CD8-positive, alpha-beta T cell (primary cell): ENCODE measurements at places on chromosomes 12 and 14. TPM values are rescaled to one million over a fixed set of nuclear protein-coding genes. Genes with fewer than 3 reads are reported as not detected.

Gene GLIPR1L1
- not detected for total RNA-seq

Gene DBX2
- total RNA-seq, result not detected

Gene NUP37
- total RNA-seq, result 11.3 TPM

Gene HAL
- 0.95 TPM for total RNA-seq

Gene PZP
- total RNA-seq, result not detected

Gene FOXG1
- total RNA-seq, result not detected

Gene PPP1R36
- total RNA-seq, result not detected

Gene IKZF4
- total RNA-seq, result 2.2 TPM

Gene CIDEB
- 13.4 TPM for total RNA-seq

Gene PLEKHD1
- 0.28 TPM for total RNA-seq

Gene GNS
- 6.3 TPM for total RNA-seq

Gene MTA1
- 90.1 TPM for total RNA-seq

Gene SALL2
- 1.6 TPM for total RNA-seq

Gene MGP
- 0.42 TPM for total RNA-seq

DNA sequence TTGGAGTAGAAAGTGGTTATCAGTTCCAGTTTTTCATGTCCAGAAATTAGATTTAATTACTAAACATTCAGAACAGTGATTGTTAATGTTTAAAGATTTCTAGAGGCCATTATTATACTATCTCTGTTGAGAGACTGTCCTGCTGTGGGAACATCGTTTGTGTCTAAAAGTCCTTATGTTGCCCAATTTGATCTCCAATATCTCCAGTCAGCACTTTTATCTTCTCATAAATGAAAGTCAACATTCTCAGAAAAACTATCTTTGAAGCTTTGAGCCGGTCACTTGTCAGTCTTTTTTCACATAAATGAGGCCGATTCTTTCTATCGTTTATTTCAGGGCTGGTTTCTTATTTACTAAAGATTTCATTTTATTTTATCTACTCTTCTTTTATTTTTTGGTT, 90.8 kb upstream of the NPAS3 start:
- no peak for DNase-seq

GRCh38 chr12:116453631-116454030, 105.5 kb upstream of the MAP1LC3B2 start:
- no peak for DNase-seq

GRCh38 chr14:64855721-64856528, 23.8 kb downstream of the SPTB start:
- DNase-seq, result no peak

- DNase-seq, result no peak
These were observed 59.3 kb upstream of the TBX3 start for GRCh38 chr12:114743289-114743688.

GRCh38 chr12:31785318-31785717, 56.5 kb upstream of the AMN1 start:
- DNase-seq, result no peak

GRCh38 chr12:14840616-14841015, 2.7 kb downstream of the ART4 start:
- DNase-seq, result no peak

- no peak for DNase-seq
These were observed 133.1 kb upstream of the NUDT4 start for GRCh38 chr12:93244514-93245077.

GRCh38 chr14:75563931-75564330, 14.5 kb upstream of the FLVCR2 start:
- DNase-seq, result no peak

DNA sequence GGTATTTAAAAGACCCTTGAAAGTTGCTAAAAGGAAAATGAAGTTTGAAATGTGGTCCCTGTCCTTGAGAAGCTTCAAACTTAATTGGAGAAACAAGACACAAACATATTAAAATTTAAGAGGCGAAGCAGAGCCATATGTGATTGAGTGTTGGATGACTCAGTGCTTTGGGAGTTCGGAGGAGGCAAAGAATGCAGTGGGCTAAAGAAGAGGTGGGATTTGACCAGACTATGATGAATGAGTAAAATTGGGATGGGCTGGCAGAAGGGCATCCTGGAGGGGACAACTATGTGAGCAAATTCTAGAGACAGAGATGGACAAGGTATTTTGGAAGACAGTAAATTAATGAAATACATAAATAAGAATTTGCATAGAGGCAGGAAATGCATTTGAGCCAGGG, 358.6 kb downstream of the EGLN3 start:
- no peak for DNase-seq

GRCh38 chr12:2895051-2895451, 4.4 kb downstream of the TULP3 start:
- no peak for DNase-seq

DNA sequence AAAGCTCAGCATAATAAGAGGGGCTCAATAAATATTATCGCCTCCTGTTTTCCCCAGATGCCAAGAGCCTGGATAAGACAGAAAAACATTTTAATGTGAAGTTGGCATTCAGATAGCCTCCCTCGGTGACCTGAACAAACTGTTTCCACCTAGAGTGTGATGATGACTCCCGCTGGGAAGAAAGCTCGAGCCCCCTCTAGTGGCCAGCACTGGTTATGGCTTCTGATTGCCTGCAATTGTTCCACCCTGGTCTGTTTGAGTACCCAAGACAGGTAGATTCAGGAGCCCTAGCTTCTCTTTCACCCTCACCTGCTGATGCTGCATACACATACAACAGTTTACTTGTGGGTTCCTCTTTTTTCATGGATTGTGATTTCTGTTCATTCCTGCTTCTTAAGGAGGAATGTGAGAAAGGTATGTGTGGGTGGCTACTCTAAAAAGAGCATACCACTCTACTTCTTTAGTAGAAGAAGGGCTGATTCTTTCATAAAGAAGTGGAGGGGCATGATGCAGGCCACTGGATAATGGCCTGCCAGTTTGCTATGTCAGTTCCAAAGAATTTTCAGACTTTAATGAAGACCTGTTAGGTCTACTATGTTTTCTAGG, 6.4 kb downstream of the ERG28 start:
- peak; percentile 83 for DNase-seq

GRCh38 chr12:6074979-6075585, 49.4 kb downstream of the VWF start:
- DNase-seq, result peak; percentile 41

DNA sequence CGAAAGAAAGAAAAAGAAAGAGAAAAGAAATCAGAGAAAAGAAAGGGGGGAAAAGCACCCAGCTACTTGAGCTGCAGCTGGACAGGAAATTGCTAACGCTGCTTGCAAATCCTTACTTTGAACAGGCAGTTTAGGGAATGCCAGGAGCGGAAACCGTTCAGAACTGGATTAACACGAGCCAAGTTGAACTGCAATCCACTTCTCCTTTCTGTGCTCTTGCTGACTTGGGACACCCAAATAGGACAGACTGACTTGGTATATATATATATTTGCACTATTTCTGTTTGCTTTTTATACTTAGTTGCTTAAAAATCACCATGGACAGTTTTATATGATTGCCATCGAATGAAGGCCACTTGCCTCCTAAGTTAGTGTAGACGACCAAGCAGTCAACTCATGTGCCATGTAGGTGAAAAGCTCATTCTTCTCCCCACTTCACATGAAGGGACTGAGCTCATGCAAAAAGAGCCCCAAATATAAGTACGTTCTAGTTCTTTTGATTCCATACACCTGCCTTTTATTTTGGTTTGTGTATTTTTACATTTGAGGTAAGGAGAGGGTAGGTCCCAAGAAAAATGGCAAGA, 5.5 kb downstream of the DUSP6 start:
- DNase-seq, result no peak

GRCh38 chr14:96082420-96083300, 43.5 kb downstream of the C14orf132 start:
- no peak for DNase-seq

DNA sequence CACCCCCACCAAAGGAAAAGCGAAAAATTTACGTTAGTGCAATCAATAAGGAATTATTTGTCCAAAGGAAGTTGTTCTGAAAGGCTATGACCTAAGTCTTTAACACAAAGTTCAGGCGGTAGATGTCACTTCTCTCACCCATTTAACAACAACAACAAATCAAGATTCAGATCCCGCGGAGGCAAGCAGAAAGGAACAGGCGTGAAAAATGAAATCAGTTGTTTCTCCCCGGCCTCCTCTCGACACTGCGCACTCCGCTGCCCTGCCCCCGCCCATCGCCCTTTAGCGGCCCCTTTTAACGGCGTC, 1.4 kb downstream of the DENND5B start:
- DNase-seq, result peak; percentile 28

- no peak for DNase-seq
These were observed 9.6 kb downstream of the PLXNC1 start for GRCh38 chr12:94157981-94158411.

- no peak for DNase-seq
These were observed 129.4 kb downstream of the RPAP3 start for GRCh38 chr12:47576289-47576945.

- DNase-seq, result peak; percentile 75
These were observed 15.9 kb downstream of the RNASE2 start for GRCh38 chr14:20970983-20971704.

DNA sequence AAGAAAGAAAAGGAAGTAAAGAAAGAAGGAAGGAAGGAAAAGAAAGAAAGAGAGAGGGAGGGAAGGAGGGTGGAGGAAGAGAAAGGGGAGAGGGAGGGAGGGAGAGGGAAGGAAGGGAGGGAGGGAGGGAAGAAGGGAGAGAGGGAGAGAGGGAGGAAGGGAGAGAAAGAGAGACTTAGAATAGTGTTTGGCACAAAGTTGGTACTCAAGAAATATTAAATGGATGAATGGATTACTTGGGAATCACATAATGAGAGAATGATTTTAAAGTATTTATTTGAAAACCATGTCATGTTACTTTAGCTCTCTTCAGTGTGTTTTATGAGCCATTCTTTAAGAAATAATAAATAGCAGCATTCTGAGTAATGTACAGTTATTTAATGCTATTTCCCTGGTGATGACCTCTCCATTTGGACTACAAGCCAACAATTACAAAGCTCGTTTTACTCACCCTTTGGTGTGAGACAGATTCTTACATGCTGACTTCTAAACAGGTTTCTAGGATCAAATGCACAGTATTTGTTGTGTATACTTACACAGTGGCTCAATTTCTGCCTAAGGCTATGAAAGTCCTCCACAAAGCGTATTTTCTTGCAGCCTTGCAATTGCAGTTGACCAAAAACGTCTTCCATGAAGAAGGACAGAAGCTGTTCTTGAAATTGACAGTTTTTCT, 861 bp downstream of the IL26 start:
- no peak for DNase-seq

GRCh38 chr14:72800848-72801370, 93.0 kb downstream of the DPF3 start:
- DNase-seq, result no peak

- no peak for DNase-seq
These were observed 507.3 kb upstream of the RGS6 start for GRCh38 chr14:71424941-71425340.

DNA sequence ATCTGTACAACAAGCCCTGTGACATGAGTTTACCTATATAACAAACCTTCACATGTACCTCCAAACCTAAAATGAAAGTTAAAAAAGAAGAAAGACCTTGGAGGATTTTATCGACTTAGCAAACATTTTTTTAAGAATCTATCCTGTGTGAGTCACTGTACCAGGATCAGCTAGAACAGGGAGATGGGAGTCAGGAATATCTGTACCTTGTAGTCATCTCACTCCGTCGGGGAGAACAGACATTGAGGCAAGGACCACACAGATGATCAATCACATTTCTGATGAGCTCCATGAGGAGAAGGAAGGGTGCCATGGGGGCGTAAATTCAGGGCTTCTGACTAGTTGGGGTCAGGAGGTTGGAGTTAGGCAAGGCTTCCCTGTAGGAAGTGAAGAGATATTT, 310.6 kb downstream of the VRK1 start:
- DNase-seq, result no peak

GRCh38 chr14:61581955-61582615, 113.2 kb upstream of the HIF1A start:
- no peak for DNase-seq

GRCh38 chr12:32281098-32281497, 118.3 kb upstream of the FGD4 start:
- no peak for DNase-seq

- DNase-seq, result peak; percentile 20
These were observed 1.3 kb downstream of the SLC38A1 start for GRCh38 chr12:46267575-46267824.

DNA sequence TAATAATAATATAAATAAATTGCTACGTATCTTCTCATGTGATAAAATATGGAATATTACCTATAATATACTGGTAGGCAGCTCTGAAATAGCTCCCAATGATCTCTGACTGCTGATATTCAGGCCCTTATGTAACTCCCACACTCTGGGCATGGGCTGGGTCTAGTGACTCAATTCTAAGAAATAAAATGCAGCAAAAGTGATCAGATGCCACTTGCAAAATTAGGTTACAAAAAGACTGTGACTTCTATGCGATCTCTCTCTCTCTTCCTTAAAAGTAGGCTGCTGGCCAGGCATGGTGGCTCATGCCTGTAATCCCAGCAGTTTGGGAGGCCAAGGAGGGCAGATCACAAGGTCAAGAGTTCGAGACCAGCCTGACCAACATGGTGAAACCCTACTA, 10.3 kb upstream of the CACNB3 start:
- DNase-seq, result no peak

- peak; percentile 83 for DNase-seq
These were observed 4.9 kb downstream of the VAMP1 start for GRCh38 chr12:6465467-6466183.

- DNase-seq, result no peak
These were observed 11.6 kb upstream of the PPP1CC start for GRCh38 chr12:110754101-110754793.

DNA sequence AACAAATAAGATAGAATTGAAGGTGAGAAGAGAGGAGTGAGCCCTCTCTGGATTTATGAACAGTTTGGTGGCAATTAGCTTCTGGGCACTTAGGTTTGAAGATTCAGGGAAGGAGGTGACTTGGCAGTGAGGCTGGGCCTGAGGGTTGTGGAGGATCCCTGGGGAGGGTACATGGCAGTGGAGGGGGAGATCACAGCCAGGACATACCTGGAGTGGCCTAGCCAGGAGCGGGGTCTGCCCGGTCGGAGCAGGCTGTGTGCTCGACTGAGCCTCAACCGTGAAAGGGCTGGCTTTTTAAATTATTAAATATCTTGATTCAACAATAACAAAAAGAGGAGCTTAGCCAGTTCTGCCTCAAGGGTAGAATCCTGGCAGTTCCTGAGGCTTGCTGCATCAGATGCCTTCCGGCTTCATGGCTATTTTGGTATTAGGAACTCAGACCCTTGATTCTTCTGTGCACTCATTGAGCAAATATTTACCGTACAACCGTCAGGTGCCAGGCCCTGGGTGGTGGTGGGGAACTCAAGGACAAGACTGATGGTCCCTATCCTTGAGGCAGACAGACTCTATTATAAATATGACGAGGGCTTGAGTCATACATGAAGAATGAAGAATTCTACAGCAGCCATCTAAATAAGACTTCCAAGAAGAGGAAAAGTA, 73.4 kb downstream of the SPTB start:
- no peak for DNase-seq

GRCh38 chr12:96878704-96879103, 28.4 kb upstream of the NEDD1 start:
- DNase-seq, result no peak

- no peak for DNase-seq
These were observed 18.7 kb upstream of the TAS2R14 start for GRCh38 chr12:10957741-10958140.
